Stimulated activated CD8-positive, alpha-beta memory T cell treated with anti-CD3 and anti-CD28 coated beads, Interleukin-4, amount 100 ng/mL, for 1 hour (primary cell): ENCODE measurements at places on chromosomes 3 and 15.
A peak's percentile ranks its signal among the peaks of the same experiment; 100 is the strongest.

DNA sequence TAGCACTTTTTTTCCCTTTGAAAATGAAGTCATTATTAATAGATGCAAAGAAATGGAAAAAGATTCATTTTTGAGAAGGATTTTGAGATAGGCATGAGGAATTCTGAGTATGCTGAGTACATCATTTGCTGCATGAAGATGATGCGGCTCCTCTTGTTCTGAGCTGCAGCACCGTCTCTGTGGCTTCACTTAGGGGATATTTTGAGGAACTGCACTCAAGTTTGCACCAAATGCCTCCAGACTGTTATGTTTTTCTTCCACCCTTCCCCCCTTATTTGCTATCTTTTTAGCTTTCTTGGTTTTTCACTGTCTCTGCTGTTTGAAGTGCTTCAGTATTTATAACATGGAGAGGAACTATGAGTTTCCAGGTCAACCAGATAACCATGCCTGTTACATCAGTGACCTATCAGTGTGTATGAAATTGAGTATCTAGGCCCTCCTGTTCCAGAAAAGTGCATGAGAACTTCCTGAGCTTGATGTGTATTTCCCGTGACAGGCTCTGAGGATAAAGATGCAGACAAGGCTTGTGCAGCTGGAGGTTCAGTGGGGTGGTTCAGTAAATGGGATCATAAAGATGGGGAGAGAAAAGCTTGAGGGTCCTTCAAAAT is 128.7 kb downstream of the PDCD6IP start:
- DNase-seq, result no peak

DNA sequence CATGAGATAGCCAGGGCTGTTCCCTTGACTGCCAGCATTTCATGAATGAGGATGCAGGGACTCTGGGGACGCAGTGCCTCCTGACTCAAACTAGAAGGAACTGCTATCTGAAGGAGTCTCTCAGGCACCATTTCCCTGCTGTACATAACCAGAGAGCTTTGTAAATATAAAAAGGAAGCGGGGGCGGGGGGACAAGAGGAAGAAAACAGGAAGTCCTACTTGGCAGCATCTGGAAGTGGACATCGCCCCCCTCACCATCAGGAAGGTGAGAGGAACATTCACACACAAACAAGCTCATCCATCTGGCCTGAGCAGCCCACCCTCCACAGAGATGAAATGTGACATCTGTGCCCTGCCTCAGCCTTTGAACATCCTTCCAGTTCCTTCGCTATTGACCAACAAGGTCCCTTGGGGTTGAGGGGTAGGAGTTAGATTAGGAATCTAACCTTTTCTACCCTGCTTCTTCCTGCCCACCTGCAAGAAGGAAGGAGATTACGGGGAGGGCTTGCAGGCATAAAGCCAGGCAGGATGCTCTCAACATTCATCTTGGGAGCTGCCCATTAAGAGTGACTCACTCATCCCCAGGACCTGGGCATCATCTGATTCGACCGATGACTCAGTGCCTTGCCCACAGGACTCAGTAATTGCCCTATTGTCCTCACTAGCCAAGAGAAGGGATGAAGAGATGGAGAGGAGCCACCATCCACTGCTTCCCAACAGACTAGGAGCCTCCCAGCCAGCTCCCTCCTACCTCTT is 31.9 kb downstream of the SH3BP5 start:
- no peak for DNase-seq

DNA sequence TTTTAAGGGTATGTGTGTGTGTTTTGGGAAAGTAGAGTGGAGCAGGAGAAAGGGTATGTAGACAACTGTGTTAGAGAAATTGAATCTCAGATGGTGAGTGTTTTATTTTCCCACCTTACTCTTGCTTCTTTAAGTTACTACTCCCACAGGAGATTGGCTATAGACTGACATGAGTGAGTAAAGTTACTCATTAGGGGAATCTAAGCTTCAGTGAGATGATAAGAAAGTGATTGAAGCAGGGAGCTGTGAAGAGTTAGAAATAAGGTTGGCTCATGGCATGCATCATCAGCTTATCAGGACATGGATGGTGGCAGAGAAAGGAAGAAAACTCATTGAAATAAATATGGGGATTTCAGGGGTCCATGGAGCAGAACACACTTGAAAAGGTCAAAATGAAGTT is 88.9 kb downstream of the MBNL1 start:
- no peak for DNase-seq

- DNase-seq, result no peak
Observed at GRCh38 chr15:78316283-78317083, 17.1 kb upstream of the SKIC8 start.

- DNase-seq, result no peak
Observed at GRCh38 chr3:197577366-197578074, 21.8 kb upstream of the BDH1 start.

- DNase-seq, result no peak
Observed at GRCh38 chr3:197408177-197408957, 110.0 kb upstream of the DLG1 start.

DNA sequence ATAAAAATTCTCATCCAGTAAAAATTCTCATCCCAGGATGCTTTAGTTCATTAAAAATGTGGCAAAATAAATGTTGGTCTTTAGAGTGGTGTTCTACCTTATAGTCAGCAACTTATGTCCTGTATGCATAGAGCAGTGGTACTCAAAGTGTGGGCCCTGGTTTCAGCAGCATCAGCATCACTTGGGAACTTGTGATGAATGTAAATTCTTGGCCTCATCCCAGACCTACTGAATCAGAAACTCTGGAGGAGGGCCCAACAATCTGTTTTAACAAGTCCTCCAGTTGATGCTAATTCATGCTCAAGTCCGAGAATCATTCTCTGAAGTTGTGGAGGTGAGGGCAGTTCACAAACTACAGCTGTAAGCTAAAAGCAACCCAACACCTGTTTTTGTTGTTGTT is 307.3 kb upstream of the SATB1 start:
- no peak for DNase-seq

- no peak for DNase-seq
Observed at GRCh38 chr3:136428167-136428566, 178.0 kb downstream of the PCCB start.

DNA sequence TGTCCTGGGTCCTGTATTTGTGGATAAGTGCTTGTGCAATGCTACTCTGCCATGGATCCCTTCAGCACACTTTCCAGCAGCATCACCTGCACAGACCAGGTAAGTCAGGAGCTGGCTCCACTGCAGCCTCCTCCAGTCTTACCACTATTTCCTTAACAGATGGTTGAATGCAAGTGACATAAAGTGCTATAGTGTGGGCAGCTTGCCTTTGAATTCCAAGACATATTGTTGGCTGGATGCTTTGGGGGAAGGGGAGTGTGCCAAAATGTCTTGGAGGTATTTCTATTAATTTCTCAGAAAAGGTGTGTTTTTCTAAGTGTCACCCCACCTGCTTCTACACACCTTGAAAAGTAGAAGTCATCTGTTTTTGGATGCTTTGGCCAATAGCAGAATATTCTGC is 352.2 kb upstream of the SUCLG2 start:
- no peak for DNase-seq

- DNase-seq, result peak; percentile 22
Observed at GRCh38 chr3:152269056-152269830, 514 bp downstream of the MBNL1 start.

DNA sequence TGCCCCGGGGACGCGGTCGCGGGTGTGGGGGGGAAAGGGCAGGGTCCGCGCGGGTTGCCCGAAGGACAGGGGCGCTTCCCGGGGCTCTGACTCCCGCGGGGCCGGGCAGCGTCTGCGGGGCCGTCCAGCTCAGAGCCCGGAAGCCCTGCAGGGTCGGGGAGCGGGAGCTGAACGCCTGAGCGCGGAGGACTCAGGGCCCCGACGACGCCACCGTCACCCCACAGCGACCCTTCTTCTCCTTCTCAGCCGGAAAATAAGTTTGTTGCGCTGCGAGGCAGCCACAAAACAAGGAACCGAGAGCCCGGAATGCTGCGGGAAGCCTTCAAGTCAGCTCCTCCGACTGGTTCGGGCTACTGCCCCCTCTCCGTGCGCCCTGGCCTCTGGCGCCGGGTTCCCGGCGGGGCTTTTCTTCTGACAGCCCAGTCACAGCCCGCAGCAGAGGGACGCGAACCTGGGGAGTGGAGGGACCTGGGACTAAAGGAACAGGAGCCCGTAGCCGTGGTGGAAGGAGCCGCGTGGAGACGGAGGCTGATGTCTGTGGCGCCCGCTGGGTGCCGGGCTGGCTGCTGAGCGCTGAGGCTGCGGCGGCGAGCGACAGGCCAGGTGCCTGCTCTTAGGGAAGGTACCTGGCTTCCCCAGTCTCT is 484 bp downstream of the CNTN4 start:
- no peak for DNase-seq

GRCh38 chr3:137763594-137763938 is 549 bp upstream of the SOX14 start:
- no peak for DNase-seq

DNA sequence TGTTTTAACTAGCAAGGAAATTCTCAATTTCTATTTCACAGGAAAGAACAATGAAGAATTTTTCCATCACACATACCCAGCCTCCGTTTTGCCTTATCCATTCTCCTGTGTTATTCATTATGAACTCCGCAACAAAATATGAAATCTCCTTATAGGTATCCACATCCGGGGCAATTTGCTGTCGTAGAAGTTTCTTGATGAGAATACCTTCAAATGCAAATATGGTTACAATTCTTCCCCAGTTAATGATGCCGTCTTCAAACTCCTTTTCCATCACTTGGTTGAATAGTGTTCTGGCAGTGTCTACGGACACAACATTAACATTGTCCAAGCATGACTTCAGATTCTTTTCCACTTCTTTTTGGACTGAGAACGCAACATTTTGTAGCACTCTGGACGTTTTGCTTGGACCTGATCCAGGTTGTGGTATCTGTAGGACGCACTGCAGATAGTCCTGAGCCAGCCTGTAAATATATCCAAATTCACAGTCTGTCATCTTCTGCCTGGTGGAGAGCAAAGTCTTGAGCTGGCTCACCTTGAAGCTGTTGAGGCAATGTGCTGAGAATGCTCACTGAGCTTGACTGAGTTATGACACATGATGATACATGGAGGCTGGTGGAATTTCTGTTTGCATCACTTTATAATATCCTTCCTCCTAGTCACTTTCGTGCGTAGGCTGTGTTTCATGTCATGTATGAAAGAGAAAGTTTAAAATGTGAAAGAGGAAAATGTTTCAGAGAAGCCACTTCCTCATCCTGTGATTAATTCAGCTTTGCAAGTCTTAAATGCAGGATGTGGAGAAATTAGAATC is at the start of gene BCL2A1:
BCL2A1 (minus strand) TSS at position 573 of the 811 bp plus-strand sequence; CDS start at position 496, 77 bp downstream.
- DNase-seq, result no peak

GRCh38 chr3:169147238-169148008 is 516.1 kb downstream of the MECOM start:
- no peak for DNase-seq

- no peak for DNase-seq
Observed at GRCh38 chr3:173501931-173502489, 104.5 kb downstream of the NLGN1 start.

DNA sequence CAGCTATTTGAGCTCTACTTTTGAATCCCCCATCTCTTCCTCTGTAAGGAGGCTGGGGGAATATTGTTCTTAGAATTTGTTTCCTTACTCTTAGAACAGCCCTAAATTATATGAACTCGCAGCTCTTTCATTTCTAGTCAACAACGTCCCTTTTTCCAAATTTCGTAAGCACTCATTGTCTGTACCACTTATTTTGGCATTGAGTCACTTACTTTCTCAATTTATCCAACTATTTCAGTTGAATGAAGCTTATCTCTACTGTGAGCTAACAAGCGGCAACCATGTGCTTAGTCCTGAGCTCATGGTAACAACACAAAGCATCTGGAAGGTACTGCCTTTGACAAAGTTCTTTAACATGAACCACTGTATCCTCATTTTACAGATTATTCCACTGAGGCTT is 191.1 kb downstream of the GREM1 start:
- DNase-seq, result no peak

GRCh38 chr15:31824024-31824423 is 206.3 kb upstream of the CHRNA7 start:
- no peak for DNase-seq

- DNase-seq, result no peak
Observed at GRCh38 chr3:181952221-181952620, 240.5 kb downstream of the SOX2 start.

GRCh38 chr3:112770032-112770626 is 76.5 kb downstream of the CD200R1L start:
- DNase-seq, result no peak

GRCh38 chr3:33911525-33912322 is 113.3 kb downstream of the PDCD6IP start:
- no peak for DNase-seq
